CD8-positive, alpha-beta T cell (primary cell): ENCODE measurements at places on chromosomes 16 and 17. TPM values are rescaled to one million over a fixed set of nuclear protein-coding genes. Genes with fewer than 3 reads are reported as not detected.
A peak's percentile ranks its signal among the peaks of the same experiment; 100 is the strongest.

The ANKRD40CL gene
- not detected for total RNA-seq

The CD7 gene
- total RNA-seq = 385 TPM

DNA sequence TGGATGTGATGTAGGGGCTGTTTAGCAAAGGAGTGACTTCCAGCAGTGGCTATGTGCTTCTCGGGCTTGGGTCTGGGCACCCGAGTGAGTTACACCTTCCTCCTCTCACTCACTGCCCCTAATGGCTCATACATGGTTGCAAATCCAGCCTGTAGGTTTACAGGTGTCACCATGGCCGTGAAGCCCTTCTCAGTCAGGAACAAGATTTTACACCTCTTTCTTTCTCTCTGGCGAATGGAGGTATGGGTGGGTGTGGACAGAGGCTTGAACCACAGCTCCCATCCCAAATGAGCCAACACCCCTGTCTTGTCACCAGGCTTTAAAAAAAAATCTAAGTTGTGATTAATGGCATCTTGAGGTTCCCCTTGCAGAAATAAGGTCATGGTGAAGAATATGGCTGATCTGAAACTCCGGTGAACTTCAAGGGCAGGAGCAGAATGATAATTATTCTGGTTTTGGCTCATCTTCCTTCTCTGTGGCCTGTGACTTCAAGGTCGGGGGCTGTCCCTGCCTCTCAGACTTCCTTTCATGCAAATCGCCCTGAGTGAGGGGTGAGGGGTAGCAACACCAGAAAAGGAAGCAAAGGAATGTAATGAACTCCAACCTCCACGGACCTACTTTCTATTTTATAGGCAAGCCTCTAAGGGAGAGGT is 331.2 kb downstream of the MAF start:
- DNase-seq = peak; percentile 35

- DNase-seq = no peak
Measured at GRCh38 chr17:67458203-67458602, 81.1 kb downstream of the PITPNC1 start.

DNA sequence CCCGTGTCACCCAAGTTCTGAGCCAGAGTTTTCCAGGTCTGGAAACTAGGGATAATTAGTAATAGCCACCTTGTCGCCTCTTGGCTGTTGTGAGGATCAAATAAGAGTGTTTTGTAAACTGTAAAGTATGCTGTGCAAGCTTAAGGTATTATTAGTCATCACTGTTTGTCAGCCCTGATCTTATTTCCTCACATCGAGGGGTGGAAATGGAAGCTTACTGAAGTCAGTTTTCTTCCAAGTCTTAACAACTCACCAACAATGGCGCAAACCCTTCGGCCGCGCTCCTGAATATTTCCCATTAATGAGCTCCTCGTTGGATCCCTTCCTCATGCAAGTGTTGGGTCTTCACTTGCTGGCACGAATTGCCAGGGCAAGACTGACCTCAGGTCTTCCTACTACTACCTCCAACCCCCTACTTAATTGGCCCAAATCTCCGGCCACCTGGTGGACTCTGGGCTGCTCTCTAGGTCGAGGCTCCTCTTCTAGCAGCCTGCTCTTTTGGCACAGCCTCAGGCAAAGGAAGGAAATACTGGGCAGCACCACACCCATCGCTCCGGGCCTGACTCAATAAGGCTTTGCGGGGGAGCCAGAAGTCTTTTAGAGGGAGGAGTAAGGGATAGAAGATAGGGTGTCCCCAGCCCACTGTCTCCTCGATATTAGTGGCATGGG is 885 bp upstream of the SLC35B1 start:
- no peak for DNase-seq

DNA sequence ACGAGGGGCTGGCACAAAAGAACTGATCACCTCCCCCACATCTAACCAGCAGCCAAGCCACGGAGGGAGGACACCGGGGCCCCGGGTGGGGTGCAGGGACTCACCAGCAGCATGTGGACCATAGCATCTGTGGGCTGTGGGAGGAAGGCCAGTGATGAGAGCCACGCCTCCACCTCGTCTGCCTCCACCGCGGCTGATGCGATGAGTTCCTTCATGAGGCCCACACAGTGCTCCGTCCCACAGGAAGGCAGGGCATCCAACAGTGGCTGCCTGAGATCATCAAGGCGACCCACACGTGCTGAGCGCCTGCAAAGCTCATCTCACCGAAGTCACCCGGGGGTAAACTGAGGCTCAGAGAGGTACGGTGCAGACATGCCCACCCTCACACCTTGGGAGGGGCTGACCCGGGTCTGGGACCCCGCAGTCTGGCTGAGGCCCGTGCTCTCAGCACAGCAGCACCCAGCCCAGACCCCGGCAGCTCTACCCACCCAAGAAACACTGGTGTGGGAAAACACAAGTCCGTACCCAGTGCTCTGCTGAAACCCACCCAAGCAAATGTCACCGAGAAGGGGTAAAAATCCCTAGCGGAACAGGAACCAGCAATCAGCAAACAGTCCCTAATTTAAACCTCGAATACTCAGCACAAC is 85.9 kb downstream of the LITAF start:
- DNase-seq = no peak

The PPL gene
- total RNA-seq = not detected

- no peak for DNase-seq
Measured at GRCh38 chr17:57898487-57899311, 48.9 kb upstream of the MRPS23 start.

- DNase-seq = no peak
Measured at GRCh38 chr17:45087504-45087975, 26.4 kb downstream of the NMT1 start.

DNA sequence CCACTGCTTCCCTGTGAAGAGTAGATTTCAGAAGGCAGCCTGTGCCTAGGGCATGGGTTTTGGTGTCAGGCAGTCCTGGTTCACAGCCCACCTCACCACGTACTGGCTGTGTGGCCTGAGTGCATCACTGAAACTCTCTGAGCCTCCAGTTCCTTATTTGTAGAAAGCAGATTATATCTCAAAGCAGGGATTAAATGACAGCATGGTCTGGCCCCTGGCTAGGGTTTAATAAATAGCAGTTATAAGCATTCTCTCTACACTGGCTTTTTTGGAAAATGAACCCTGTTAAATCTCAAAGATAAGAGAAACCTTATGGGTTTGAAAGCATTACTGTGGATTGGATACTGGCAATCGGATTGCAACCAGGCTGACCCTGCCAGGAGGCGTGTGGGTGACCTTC is 2.9 kb upstream of the MT1M start:
- no peak for DNase-seq

The PRR14 gene
- total RNA-seq = 51.0 TPM

- DNase-seq = no peak
Measured at GRCh38 chr16:53091466-53092211, 36.8 kb downstream of the CHD9 start.

The CCDC40 gene
- 1.0 TPM for total RNA-seq

DNA sequence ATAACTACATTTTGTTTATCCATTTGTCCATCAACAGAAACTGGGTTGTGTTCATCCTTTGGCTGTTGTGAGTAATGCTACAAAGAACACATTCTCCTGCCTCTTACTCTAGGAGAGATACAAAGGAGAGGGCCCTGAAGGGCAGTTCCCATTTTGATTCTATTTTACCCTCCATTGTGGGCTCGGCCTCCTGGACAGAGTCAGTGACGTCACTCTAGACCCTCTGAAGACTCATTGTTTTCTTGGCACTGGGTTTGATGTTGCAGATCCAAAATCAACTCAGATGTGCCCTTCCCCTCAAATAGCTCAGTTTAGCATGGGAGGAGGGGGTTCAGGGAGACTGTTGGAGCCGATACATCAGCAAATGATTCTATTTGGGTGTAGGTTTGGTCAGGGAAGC is 280.9 kb downstream of the UTP18 start:
- DNase-seq = no peak

DNA sequence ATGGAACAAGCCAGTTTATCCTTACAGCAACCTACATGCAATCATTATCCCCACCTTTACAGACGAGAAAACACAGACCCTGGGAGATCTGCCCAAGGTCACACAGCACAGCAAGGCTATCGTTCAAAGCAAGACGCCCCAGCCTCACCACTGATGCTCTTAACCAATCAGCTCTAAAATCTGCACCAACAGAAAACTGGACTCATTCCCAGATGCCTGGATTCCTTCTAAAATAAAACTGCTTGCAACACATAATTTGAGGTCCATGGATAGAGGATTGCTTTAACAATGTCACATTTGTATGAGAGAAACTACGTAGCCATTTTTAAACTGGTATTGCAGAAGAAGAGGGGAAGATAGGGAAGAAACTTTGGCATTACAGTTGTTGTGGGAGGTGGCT is 6.8 kb downstream of the COTL1 start:
- DNase-seq = no peak

DNA sequence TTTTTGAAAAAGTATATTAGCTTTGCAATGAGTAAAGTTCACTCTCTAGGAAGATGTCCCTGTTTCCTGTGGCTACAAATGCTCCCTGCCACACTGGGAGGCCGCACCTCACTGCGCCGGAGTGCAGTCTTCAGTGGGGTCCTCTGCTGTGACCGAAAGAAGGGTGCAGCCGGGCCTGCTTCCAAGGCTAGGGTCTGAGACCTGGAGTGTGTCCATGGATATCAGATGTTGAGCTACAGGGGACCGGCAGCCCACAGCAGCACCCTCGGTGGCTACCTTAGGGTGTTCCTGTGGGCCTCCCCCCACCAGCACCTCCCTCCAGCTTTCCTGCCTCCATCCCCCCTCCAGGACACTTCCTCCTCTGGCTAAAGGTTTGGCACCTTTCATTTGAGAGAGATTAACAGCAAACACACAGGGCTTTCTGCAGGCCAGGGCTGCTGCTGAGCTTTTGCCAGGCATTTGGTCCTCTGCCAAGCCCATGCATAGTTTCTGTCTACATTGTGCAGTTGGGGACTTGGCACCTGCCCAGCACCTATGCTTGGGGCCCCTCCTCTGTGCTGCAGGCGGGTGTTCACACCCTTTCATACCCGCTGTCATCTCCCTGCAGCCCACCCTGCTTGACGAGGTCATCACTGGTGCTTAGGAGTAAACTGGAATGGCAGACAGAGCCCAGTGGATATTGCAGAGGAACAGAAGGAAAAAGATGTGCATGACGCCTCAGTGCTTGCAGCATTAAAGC is 33.8 kb upstream of the CRISPLD2 start:
- DNase-seq = no peak

GRCh38 chr16:83802554-83803205 is 5.1 kb upstream of the HSBP1 start:
- no peak for DNase-seq

DNA sequence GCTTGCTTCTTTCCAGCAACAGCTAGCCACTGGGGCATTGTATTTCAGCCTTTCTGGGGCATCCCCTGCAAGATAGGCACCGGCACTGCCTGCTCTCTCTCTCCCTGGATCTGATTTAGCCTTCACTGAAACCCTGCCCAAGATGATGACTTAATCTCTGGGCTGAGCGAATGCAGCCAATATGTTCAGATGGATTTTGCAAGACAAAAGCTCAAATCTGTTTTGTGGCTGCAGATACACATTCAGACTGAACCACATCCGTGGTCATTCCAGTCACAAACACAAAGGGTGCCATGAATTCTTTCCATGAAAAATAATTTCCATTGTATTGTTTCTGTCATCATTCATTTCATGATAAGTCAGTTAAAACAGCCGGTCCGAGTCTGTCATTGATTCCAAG is 24.2 kb downstream of the SOST start:
- DNase-seq = no peak

The MMP2 gene
- not detected for total RNA-seq

The KRT14 gene
- not detected for total RNA-seq
